ENCODE measurements at places on chromosomes 16 and 17.
A peak's percentile ranks its signal among the peaks of the same experiment; 100 is the strongest.

DNA sequence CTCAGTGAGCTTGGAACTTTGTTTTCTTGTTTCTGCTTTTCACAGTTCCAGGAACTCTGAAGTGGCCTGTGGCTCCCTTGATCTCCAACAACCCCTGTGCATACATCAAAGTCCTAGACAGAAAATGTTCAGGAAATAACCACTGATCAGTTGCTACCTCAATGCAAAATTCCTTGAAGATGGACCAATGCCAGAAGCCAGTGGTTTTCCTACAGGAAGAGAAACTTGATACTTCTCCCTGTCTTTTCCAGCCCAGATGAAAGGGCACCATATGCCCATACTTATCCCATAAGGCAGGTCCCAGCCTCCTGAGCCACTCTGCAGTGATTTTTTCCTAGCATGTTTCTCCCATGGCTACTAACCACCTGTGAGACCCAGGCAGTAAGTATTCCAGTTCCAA is 12.3 kb upstream of the CDRT4 start:
- DNase-seq = no peak

DNA sequence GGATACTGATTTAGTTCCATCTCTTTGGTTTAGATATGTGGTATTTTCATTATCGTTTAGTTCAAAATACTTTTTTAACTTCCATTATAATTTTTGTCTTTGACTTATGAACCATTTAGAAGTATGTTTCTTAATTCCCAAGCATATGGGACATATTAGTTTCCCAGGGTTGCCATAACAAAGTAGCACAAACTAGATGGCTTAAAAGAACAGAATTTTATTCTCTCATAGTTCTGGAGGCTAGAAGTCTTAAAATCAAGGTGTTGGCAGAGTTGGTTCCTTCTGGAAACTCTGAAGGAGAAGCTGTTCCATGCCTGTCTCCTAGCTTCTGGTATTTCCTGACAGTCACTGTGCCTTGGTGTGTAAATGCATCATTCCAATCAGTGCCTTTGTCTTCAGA is 291.5 kb upstream of the AXIN2 start:
- DNase-seq = no peak

GRCh38 chr17:65809366-65809765 is 247.9 kb upstream of the AXIN2 start:
- DNase-seq = no peak

DNA sequence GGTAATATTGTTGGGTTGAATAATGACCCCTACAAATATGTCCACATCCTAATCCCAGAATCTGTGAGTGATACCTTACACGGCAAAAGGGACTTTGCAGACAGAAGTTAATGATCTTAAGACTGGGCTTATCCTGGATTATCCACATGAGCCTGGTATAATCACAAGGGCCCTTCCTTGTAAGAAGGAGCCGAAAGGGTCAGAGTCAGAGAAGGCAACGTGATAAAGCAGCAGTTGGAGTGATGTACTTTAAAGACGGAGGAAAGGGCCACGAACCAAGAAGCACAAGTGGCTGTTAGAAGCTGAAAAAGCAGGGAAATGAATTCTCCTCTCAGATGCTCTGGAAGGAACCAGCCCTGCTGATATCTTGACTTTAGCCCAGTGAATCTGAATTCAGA is 137.8 kb downstream of the UTP18 start:
- DNase-seq = no peak

- peak; percentile 34 for DNase-seq
Observed at GRCh38 chr16:56424791-56425438, 430 bp downstream of the AMFR start.

GRCh38 chr17:50728112-50728429 is 8.7 kb downstream of the LUC7L3 start:
- DNase-seq = no peak

DNA sequence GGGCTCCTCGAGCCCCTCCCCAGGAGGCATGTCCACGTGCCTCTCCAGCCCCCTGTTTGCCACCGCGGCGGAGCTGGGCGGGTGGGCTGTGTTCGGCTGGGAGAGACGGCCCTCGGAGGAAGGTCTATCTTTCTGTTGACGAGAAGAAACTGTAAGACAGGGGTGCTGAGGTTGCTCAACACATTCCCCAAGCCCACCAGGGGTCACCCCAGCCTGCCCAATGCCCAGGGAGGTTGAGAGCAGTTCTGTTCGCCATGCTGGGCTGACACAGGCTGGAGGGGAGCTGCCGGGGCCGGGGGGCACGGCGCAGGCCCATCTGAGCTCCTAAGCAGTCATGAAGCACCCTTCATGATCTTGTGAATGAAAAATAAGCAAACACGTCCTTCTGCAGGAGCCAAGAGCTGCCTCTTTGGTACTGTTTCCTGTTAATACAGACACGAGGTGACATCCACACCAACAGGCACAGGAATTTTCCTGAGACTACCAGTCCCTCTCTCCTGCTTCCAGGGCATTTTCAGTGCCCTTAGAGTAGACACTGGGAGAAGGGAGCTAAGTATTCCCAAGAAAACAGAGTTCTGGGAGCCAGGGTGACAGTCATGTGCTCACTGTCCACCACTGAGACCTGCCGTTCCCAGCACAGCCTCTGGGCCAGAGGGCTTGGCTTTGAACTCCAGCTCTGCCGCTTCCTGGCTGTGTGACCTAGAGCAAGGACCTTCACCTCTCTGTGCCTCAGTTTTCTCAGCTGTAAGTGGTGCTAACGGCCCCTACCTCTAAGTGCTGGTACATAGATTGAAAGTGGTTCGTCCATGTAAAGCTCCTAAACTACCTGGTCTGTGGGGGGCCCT is 9.2 kb downstream of the UBALD2 start:
- no peak for DNase-seq

DNA sequence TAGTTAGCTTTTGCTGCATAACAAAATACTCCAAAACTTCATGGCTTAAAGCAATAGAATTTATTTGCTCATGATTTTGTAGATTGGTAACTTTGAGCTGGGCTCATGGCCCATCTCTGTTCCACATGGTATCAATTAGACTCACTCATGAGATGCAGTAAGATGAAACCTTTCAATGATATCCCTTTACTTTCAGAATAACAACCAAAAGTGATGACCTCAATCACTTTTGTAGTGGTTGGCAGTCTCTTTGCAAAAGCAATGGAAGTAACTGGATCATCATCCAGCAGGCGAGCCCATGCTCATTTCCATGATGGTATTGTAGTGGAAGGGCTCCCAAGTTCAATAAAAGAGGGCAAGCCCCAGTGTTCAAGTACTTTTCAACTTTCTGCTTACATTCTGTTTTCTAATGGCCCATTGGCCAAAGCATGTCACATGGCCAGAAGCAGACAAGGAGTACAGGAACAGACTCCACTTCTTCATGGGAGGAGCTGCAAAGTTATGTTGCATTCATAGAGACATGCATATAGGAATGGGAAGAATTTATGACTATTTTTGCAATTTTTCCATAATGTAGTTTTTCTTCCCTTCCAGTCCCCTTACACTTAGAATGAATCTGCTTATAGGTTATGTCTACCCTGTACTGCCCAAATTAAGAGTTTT is 41.7 kb downstream of the EFCAB5 start:
- DNase-seq = no peak

- no peak for DNase-seq
Observed at GRCh38 chr16:11133344-11133943, 122.6 kb downstream of the SOCS1 start.

- no peak for DNase-seq
Observed at GRCh38 chr16:84044118-84044488, 1.5 kb upstream of the SLC38A8 start.

DNA sequence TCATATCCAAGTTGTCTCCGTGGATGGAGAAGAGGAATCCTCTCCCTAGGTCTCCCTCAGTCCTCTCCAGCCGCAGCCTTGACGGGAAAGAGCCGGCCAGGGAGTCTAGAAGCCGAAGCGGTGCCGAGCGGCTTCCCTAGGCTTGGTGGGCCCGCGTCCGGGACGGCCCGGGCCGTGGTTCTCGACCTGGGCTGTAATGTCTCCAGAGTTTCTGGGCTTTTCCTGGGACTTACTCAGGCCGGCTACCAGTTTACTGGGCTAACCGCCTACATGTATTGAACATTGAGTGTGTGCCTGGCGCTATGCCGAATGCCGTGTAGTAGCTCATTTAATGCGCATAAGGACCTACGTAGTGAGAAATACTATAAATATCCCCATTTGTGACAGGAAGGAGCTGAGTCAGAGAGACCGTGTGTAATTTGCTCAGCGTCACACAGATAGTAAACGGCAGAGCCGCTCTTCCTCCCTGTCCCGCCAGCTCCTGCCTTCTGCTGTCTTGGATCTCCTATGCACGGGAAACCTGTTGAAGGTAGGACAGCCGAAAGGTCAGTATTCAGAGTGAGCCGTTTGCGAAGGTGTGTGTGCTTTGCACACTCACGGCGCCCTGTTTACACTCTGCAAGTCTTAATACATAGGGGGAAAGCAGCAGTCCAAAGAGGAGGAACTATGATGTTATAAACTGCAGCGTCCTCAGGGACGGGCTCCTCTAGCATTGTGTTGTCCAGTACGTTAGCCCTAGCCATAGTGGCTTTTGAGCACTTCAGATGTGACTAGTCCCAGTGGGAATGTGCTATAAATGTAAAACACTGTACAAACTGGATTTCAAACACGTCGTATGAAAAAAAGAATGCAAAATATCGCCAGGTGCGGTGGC is 723 bp upstream of the SPAG5 start:
- DNase-seq = peak; percentile 77

GRCh38 chr16:22664561-22664997 is 149.4 kb upstream of the HS3ST2 start:
- DNase-seq = no peak

GRCh38 chr17:13595599-13595899 is 6.2 kb downstream of the HS3ST3A1 start:
- no peak for DNase-seq

GRCh38 chr16:6633456-6633855 is 699.2 kb upstream of the RBFOX1 start:
- DNase-seq = no peak

DNA sequence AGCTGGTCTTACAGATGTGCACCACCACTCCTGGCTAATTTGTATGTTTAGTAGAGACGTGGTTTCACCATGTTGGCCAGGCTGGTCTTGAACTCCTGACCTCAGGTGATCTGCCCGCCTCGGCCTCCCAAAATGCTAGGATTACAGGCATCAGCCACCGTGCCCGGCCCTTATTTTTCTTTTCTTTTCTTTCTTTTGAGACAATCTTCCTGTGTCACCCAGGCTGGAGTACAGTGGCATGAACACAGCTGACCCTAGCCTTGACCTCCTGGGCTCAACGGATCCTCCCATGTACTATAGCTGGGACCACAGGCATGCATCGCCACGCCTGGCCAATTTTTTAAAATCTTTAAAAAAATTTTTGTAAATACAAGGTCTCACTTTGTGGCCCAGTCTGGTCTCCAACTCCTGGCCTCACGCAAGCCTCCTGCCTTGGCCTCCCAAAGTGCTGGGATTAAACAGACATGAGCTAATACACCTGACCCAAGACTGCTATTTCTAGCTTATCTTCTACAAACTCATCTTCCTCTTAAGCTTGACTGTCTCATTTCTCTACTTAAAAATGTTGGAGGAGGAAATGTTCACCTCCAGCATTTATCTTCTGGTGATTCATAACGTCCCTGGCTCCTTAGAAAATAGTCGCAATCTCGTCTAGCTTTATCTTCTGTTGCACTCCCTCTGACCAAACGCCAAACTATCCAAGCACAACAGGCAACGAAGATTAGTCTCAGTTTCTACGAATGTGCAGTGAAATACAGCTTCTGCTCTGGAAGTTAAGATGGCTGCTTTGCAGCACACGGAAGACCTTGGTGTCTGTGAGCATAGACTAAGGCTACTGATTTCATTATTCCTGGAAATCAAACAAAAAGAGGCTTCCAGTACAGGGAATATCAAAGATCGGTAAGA is 8.2 kb upstream of the TMEM94 start:
- DNase-seq = no peak

GRCh38 chr17:67980456-67980855 is 15.8 kb downstream of the C17orf58 start:
- DNase-seq = no peak

DNA sequence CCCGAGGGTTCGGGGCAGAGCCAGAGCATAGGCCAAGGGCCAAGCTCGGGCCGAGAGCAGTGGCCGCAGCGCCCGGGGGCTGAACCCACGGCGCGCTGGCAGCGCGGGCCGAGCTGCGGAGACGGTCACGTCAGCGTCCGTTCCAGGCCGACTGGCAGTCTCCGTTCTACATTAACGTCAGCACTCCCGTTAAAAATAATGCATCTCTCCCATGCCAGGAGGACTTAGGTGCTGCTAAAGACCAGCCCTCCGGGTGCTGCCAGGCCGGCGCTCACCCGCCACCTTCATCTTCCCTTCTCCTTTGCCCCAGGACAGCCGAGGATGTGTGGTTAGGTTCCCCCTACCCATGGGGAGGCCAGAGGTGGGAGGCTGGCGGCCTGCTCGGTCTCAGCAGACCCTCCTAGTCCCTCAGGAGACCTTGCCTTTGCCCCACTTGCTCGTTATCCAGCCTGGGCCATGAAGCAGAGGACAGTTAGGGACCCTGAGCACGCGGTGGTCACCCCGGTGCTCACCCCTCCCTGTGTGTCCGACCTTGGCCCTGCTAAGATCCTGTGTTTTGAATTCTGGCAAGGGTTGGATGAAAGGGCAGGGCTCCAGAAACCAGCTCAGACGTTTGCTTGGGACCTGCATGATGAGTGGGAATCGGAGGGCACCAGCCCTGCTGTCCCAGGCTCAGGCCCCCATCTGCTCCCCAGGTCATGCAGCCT is 572 bp downstream of the MPG start:
- DNase-seq = no peak

DNA sequence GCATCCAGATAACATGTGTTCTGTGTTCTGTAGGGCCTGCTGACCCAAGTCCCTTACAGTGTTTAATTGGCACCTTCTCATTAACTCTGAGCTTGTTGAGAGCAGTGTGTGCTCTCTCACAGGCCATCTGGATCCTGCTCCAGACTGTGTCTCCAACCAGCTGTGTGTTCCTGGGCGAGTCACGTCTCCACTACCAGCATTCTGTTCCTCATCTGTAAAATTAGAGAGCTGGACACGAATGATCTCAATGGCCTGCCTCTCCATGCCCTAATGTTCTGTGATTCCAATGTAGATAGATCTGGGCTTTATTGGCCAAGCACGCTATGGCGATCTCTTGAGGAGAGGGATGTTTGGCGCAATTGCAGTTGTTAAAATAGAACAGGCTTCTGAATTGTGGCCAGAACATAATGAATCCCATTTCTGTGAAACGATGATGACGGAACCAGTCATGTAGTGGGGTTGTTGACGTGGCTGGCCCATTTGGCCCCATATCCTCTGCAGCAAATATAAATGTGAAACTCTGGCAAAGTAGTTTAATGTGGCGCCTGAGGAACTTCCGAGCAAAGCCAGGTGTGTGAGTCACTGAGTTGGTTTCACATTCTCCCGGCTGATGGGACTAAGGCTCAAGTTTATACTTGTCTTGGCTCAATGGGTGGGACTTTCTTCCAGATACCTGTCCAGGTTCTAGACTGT is 22.2 kb downstream of the TBX4 start:
- DNase-seq = no peak
